ENCODE measurements at places on chromosomes 16 and 17. TPM values are rescaled to one million over a fixed set of nuclear protein-coding genes. Genes with fewer than 3 reads are reported as not detected.

PTRH2 gene
- total RNA-seq, result 96.9 TPM

CES4A gene
- 3.1 TPM for total RNA-seq

SMIM36 gene
- not detected for total RNA-seq

TP53TG3F gene
- 0.06 TPM for total RNA-seq

HS3ST2 gene
- total RNA-seq, result not detected

NPTX1 gene
- 112 TPM for total RNA-seq

KCNJ2 gene
- 0.05 TPM for total RNA-seq

SLFN12L gene
- not detected for total RNA-seq

SNX20 gene
- not detected for total RNA-seq

RNF135 gene
- total RNA-seq, result 22.6 TPM

HOXB7 gene
- 35.7 TPM for total RNA-seq

LRRC37A gene
- total RNA-seq, result 1.6 TPM

OTOP3 gene
- total RNA-seq, result not detected

SLC6A2 gene
- total RNA-seq, result 0.07 TPM

COPRS gene
- 119 TPM for total RNA-seq

MYADML2 gene
- total RNA-seq, result not detected

BAIAP3 gene
- 1.1 TPM for total RNA-seq

ZNF423 gene
- 0.29 TPM for total RNA-seq

CCL4L2 gene
- not detected for total RNA-seq

DNAH2 gene
- total RNA-seq, result 0.06 TPM

ATAD5 gene
- total RNA-seq, result 6.0 TPM
